ENCODE measurements at places on chromosomes 7 and 10. TPM values are rescaled to one million over a fixed set of nuclear protein-coding genes. Genes with fewer than 3 reads are reported as not detected.

- no peak for DNase-seq
These were observed 110.4 kb downstream of the TRIL start for GRCh38 chr7:28847681-28848080.

- peak; percentile 9 for DNase-seq
These were observed 157.0 kb downstream of the PTPN20 start for GRCh38 chr10:47067949-47068940.

DNA sequence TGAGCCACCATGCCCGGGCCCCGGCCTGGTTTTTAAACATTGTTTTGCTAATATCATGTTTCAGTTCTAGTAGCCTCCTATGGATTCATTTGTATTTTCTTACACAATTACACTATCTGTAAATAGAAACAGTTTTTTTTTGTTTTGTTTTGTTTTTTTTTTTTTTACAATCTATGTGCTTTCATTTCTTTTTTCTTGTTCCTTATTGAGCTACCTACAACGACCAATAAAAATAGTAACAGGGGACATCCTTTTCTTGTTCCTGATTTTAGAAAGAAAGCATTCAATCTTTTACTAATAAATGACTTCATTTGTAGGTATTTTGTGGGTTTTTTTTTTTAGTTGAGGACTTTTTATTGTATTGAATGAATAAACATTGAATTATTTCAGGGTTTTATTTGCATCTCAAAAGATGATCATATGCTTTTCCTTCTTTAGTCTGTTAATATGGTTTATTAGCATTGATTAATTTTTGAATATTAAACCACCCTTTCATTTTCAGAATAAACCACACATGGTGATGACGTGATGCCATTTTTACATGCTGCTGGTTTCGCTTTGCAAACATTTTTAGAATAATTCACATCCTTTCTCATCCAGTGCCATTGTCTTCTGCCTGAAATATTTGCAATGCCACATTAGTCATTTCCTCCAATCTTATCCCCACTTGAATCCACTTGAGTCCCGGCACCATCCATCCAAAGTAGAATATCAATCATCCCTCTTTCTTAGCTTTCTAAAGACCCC is 18.1 kb upstream of the AKR1E2 start:
- no peak for DNase-seq

GRCh38 chr10:6052247-6053221 is 9.6 kb downstream of the IL2RA start:
- DNase-seq: no peak

Gene SRRM3
- total RNA-seq: 4.6 TPM

Gene NEUROD6
- total RNA-seq: not detected

All from neural progenitor cell (in vitro differentiated cells).